Dorsolateral prefrontal cortex (tissue), 122 donors: ENCODE measurements at places on chromosomes 7 and 10.
A peak's percentile ranks its signal among the peaks of the same experiment; 100 is the strongest.

GRCh38 chr10:52637592-52637991, 135.0 kb downstream of the MBL2 start:
- DNase-seq = no peak

GRCh38 chr10:24642921-24643678, 80.6 kb downstream of the ARHGAP21 start:
- no peak for DNase-seq

DNA sequence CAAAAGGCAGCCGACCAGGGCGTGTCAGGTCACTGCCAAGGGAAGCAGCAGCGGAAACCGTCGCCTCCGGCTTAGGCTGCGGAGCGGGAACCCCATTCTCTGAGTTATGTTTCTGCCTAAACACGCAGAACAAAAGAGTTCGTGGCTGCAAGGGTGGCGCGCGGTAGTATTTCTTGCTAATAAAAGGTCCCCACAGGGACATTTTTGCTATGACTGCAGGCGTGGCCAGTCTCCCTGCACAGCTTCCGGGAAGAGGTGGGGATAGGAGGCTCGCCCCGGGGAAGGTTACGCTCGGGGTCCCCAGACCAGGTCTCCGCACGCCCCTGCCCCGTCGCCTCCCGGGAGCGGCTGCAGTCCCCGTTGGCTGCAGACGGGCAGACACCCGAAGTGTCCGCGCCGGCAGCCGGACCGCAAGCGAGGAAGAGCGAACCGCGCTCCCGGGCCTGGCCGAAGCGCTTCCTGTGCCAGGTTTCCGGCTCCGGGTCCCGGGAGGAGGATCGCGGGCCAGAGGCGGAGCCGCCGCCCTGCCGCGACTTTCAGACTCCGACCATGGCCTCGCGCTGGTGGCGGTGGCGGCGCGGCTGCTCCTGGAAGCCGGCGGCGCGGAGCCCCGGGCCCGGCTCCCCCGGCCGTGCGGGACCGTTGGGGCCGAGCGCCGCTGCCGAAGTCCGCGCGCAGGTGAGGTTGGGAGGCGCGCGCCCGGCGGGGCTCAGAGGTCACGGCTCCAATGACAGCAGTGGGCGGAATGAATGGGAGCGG, at the start of gene PDSS1:
TSS of gene PDSS1 (plus strand) at position 539 of the 759 bp plus-strand sequence. CDS start at position 550, 11 bp downstream.
- DNase-seq = peak; percentile 60

GRCh38 chr7:23347682-23348180, 48.6 kb downstream of the MALSU1 start:
- no peak for DNase-seq

- no peak for DNase-seq
Observed at GRCh38 chr7:141702892-141703291, 926 bp upstream of the DENND11 start.

DNA sequence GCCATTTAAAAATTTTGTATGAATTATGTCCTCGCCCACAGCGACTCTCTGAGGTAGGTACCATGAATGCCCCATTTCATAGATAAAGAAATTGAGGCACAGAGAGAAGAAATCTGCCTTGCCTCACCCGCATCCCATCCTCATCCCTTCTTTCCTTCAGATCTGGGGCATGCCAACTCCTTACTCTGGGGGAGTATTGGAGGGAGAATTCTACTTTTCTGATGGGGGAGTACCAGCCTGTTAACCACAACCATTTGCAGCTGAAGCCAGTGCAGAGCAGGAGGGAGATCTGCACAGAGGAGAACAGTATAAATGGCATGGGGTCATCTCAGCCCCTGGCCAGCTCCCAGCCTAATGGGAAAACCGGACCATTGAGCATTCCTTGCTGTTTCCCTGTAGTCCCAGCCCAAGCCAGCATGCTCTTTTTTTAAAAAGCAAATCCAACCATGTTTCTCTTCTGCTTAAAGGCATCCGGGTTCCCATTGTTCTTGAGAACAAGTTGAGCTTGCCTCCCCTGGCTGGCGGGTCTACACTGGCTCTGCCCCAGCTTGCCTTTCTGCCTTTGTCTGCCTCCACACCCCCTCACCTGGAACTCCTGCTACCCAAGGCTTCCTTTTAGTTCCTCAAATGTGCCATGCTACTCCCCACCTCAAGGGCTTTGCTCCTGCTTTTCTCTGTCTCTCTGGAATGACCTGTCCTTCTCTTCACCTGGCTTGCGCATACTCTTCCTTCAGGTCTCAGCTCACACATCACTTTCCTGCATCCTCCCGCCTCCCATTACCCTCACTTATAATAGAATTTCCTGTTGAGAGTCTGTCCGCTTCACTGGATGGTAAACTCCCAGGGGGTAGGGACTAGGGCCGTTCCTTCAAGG, 8.8 kb upstream of the ZNF503 start:
- no peak for DNase-seq

GRCh38 chr10:129774082-129774735, 189.9 kb downstream of the EBF3 start:
- no peak for DNase-seq

DNA sequence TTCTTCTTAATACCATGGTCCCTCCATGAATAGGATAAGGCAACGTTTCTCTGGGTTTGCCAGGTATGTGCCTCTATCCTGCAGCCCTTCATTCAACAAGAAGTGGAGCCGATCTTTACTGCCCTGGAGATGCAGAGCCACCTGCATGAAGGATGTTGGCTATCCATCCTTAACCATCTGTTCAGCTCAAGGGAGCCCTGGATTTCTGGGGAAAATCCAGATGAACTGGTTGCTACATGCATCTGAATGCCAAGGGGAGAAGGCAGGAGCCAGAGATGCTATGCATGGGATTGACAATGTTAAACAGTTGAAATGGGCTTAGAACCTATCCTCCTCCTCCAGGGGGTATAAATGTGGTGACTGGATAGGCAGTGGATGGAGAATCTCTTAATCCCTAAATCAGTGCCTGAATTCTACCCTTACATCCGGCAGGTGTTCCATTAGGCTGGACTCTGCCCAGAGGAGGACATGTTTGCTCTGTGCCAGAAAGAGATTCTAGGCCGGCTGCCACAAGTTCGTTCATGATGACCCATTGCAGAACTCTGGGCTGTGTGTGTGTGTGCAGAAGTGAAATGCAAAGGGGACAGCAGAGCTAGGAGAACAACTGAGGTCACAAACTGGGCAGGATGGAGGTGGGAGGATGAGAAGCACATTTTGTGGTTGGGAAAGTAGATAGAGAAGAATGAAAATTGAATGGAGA, 15.6 kb downstream of the CPED1 start:
- DNase-seq = no peak

GRCh38 chr10:98664329-98665042, 217.8 kb upstream of the HPS1 start:
- no peak for DNase-seq

DNA sequence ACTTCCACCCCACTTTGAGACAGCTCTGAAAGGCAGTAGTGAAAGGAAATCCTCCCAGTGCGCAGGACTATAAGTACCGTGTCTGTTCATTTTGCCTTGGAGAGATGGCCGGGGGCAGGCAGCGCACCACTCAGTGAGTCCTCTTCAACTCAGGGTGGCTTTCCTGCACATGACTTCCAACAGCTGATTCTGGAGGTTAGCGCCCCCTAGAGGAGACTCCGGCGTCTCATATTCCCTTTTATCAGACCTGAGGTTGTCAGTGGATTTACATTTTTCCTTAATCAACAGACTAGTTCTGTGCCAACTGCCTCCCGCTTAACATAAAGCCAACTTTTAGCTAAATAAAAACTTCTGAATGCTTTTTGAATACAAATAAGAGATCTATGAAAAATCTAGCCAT, 101.0 kb downstream of the HERPUD2 start:
- DNase-seq = no peak
